ENCODE measurements at places on chromosomes 3 and 15.

DNA sequence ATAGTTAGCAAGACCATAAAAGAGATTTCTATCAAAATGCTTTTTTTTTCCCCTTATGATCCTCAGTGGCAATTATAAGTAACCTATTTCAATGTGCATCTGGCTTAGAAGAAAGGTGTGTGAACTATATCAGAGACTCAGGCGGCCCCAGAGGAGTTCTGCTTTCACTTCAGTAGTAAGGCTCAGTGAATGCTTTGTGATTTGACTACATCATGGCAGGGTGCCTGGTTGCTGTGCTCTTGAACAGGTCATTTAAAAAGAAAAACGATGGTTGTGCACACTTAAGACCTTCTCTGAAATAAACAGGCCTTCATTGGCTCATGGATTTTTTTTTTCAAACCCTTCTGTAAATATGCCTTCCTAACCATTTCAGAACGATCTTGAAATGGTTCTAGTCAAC lies 400.4 kb upstream of the RARB start:
- no peak for DNase-seq

DNA sequence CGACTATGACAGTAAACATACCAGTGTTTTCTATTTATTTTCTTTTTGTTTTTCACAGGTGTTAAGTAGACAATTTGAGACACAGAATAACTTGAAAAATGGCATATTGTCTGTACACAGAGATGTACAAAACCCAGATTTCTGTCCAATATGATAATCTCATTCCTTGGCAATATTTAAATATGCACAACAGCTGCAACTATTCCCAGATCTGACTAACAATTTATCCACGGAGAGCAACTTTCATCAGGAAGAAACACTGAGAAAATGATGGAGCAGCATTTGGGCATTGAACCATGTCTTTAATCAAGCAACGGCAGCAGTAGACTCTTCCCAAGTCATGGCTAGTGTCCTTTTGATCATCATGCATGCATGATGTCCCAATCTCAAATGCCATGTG lies 452.6 kb downstream of the ZPLD1 start:
- no peak for DNase-seq

- DNase-seq: no peak
Measured at GRCh38 chr3:167030082-167030725, 349.9 kb downstream of the ZBBX start.

- DNase-seq: no peak
Measured at GRCh38 chr3:151644986-151645385, 88.7 kb upstream of the AADACL2 start.

DNA sequence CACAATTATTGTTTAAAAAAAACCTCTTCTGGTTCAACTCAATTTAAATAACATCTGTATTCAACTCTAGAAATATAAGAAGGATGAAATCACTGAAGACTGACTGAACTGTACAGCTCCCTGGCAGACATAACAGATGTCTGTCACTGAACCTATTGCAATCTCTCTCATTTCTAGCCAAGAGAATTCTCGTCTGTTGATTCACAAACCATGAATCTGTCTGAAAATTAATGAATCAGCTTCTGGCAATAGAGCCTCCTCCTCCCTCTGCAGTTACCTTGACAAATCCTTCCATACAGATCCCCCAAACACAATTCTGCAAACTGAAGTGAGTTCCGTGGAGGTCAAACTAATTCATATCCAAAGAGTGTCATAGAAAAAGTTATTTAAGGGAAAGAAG lies 561.4 kb downstream of the PYDC2 start:
- no peak for DNase-seq

DNA sequence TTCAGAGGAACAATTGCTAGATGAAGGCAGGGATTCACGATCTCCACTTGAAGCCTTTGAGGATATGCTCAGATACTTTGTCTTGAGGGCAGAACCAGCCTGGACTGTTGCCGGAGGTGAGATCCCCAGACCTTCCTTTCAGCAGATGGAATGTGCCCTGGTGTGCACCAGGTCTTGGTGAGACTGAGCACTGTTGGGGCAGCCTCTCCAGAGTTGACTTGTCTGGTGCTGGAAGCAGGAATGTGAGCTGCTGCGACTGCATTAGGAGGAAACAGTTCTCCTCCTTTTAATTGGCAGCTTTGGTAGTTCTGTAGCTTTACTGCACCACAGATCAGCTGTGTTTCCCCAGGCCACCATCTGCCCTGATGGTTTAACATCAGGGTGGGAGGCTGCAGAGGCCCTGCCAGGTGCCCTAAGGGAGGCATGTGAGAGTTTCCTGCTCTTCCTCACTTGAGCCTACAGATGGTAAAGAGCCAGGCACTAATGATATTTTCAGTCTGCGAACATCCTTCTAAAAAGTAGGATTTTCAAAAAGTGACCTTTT lies 58.5 kb downstream of the CTDSPL start:
- no peak for DNase-seq

- DNase-seq: no peak
Measured at GRCh38 chr15:91099995-91100813, at the start of gene SV2B. SV2B (plus strand) TSS chr15:91100257; CDS start chr15:91226264, 126,007 bp downstream.

DNA sequence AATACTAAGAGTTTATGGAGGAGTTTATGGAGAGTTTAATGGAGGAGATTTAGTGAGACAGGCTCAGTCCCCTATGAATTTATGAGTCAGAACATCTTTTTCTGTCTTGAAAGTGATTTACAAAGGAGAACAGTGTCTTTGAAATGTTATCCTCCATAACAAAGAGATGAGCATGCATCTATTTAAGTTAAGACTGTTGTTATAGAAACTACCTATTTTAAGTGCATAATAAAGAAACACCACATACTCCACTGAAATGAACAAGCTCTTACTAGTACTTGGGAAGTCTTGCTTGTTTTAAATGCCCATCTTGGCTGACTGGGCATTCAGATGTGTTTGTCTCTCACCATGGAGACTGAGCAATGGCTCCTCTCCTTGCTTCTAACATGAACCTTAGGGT lies 118.7 kb upstream of the ACP3 start:
- no peak for DNase-seq

DNA sequence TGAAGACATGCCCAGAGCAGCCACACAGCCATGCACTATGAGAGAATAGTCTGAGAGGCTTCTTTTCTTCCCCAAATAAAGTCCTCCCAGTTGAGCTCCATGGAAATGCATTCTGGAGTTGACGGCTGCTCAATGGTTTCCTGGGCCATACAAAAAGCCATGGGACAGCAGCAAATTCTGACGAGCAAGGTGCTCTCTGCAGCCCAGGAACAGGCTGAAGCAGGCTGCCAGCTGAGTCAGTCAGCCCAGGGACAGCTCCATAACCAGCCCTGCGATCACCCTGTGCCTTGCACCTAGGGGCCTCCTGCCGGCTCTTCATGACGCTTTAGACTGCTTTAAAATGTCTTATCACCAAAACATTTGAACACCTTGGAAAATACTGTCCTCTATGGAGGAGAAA lies 256.3 kb upstream of the CHRNA7 start:
- DNase-seq: no peak

GRCh38 chr3:126026277-126026751 lies 57.3 kb downstream of the ROPN1B start:
- no peak for DNase-seq

DNA sequence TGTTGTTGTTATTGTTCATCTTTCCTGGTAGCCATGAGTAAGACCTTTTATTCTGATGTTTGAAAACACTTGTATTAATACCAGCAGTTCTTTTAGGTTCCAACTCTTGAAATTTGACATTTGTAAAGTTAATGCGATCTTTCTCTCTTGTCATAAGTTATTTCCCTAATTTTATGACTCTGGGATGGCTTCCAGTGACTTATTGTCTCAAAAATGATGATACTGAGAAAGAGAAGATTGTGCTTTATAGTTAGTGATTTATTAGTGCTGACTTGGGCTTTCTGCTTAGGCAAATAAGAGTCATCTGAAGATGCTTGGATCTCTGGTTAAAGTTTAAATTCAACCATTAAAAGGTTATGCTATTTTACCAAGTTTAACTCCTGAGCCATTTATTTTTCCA lies 715.2 kb downstream of the GRM7 start:
- DNase-seq: no peak

DNA sequence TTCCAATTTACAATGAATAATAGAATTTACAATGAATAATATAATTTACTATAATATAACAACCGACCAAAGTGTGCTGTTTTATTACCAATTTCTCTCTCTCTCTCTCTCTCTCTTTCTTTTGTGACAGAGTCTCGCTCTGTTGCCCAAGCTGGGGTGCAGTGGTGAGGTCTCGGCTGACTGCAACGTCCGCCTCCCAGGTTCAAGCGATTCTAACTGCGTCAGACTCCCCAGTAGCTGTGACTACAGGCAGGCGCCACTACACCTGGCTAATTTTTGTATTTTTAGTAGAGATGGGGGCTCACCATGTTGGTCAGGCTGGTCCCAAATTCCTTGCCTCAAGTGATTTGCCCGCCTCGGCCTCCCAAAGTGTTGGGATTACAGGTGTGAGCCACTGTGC lies 17.0 kb upstream of the CCNL1 start:
- no peak for DNase-seq

GRCh38 chr3:183584914-183585280 lies 29.4 kb upstream of the KLHL6 start:
- DNase-seq: no peak

GRCh38 chr15:39919411-39919747 lies 687 bp downstream of the GPR176 start:
- peak; percentile 20 for DNase-seq

Measured in colonic mucosa (tissue), 4 donors.